ENCODE measurements at places on chromosomes 7 and 10.

DNA sequence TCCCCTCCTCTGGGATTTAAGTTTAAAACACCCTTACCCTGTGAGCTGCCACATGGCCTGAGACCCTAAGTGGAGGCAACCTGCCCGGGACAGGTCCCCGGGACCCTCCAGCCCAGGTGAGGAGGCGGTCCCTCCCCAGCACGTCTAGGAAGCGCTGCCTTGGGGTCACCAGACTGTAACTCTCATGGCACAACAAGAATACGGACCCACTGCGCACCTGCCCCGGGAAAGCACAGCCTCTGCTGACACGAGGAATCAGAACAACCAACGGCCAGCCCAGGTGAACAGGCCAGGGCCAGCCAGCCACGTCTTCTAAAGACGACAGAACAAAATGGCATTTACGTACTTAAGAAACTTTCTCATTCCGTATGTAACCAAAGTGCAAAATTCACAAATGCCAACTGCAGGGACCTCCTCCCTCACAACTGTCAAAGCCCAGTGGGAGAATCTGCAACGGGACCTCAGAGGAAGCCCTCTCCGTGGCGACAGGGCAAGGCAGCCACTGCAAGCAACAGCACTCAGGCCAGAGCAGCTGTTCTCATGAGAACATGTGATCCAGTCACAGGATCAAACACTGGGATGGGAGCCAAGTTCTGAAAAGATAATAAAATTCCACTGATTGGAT lies 208.4 kb downstream of the DIP2C start:
- DNase-seq, result no peak

DNA sequence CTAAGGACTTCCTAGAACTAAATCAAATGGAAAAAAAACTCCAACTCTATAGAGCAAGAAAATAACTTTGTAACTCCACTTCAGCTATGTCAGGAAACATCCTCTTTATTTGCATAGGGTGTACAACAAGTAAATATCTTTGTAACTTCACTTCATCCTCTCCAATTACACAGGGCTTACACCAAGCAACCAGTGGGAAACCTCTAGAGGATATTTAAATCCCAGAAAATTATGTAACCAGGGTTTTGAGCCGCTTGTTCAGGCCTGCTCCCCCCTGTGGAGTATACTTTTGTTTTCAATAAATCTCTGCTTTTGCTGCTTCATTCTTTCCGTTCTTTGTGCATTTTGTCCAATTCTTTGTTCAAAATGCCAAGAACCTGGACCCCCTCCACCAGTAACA lies 22.2 kb downstream of the LIPJ start:
- no peak for DNase-seq

DNA sequence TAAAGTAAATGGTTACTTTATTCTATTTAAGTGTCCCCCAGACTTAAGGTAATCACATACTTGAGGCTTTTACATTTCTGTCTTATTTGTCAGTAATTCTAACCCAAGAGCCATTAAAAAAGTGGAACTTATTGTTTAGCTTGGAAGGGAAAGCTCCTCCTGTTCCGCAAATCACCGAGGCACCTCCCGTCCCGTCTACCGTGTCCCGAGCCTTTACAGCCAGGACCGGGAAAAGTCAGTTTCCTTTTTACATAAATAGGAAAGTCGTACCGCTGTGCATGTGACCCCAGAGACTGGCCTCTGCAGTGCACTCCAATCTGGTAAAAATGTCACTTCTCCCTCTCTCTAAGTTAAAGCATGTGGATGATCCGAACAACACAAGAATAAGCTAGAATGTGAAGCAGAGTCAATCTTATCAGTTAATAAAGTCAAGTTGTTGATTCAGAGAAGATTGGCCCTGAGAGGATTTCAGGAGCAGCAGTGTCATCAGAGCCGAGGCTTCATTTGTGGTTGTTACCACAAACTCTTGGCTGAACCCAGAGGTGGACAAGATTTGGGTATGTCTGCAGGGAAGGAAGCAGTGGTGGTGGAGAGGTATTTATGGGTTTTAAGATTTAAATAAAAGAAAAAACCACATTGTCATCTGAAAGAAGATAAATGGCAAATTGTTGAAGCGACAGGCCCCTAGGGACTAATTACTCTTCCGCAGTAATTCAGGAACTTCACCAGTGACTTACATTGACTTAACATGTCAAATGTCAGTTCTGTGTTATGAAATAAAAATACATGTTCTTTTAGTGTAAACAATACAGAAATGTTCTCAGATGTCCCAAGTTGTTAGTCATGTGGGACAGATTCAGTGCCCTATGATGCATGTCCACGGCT lies 316.6 kb upstream of the ZNF32 start:
- DNase-seq, result no peak

DNA sequence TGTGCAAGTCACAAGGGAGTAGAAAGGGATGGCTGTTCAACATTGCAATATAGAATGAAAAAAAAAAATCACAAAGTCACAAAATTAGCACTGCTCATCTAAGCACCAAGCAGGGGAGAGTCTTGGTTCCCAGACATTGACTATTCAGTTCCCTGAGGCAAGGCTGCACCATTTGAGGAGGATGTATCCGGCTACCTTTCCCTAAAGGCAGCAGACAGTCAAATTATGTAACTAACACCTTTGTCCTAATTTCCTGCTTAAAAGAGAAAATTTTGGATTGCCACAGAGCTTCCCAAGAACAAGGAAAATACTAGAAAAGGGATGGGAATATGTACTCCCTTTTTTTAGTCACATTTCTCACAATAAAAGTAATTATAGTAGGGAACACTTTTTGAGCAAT lies 148.1 kb downstream of the PCLO start:
- no peak for DNase-seq
